ENCODE measurements at places on chromosomes 7 and 10.

GRCh38 chr10:84497978-84498377, 169.6 kb downstream of the CCSER2 start:
- DNase-seq = no peak

- no peak for DNase-seq
Observed at GRCh38 chr10:59672150-59672875, 37.3 kb downstream of the SLC16A9 start.

GRCh38 chr10:79380125-79380945, 33.1 kb downstream of the PPIF start:
- no peak for DNase-seq

GRCh38 chr10:34008656-34009055, 674.2 kb upstream of the NRP1 start:
- DNase-seq = no peak

GRCh38 chr10:82453678-82454293, 578.8 kb downstream of the NRG3 start:
- DNase-seq = no peak

DNA sequence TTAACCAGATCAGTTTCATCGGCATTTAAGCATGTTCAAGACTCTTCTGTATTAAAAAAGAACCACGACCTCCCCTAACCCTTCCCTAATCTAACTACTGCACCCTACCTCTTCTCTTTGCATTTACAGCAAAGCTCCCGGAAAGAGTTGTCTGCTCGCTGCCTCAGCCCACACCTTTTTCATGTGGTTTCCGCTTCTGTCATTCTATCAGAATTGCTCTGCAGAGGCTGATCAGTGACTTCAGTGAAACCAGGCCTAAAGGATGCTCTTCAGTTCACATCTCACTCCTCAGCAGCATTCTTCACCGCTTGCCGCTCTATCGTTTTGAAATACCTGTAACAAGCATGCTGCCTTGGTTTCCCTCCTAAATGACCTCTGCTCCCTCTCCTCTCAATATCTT, 160.9 kb downstream of the SDK1 start:
- DNase-seq = no peak
